ENCODE measurements at places on chromosomes 3 and 15.

- no peak for DNase-seq
Observed at GRCh38 chr3:141895731-141896130, 19.3 kb downstream of the ATP1B3 start.

DNA sequence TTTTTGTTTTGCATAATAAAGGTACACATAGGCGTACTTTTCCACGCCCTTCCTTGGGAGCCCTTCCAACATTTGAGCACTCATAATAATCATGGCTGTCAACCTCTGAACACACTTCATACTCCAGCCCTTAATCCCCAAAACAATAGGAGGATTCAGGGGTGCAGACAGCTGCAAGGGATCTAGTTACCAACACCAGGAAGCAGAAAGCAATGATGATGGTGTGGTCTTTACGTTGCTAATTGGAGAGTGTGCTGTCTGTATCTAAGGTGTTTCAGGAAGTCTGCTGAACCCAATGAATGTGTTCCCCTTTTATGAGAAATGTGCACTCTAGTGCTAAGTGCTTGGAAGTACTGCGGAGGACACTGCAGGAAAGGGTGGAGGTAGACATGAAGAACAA, 60.3 kb upstream of the PDZRN3 start:
- DNase-seq = no peak

DNA sequence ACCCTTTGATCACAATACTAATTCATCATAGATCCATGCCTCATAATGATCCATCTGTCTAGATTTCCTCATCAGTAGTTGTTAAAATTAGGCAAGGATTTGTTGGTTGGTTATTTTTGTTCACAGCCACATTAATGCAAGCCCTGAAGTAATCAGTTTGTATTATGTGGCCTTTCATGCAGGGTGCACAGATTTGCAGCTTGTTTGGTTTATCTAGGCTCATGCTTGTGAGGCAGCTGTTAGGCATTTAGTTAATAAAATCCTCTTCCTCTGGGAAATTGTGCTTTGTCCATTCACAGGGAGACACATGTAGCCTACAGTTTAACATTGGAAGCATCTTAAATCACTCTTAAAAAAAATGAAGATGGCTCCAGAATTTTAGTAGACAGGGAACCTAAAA, 162.8 kb upstream of the ZNF385D start:
- no peak for DNase-seq

DNA sequence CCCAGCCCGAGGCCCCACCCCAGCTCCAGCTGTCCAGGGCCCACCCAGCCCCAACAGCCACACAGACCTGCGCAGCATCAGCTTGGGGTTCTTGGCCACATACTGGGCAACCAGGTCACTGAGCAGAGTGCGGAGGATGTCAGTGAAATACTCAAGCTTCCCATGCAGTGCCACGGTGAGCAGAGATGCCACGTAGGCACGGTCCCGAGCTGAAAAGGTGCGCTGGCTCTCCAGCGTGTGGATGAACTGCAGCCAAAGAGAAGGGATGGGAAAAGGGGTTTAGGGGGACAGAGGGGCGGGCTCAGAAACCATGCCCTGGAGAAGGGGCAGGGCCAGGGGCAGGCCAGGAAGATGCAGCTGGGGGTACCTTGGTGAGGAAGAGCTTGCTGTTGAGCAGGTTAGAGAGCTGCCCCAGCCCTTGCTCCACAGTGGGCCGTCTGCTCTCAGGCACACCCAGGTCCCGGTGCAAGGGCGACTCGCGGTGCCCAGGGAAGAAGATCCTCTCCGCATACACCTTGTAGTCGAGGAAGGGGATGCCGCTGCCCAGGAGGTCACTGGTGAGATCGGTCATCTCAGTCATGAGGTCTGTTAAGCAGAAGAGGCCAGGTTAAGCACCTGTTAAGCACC, 17.4 kb downstream of the PLXNB1 start:
- no peak for DNase-seq

- DNase-seq = no peak
Observed at GRCh38 chr3:63937661-63938651, 25.8 kb upstream of the SCAANT1 start.

DNA sequence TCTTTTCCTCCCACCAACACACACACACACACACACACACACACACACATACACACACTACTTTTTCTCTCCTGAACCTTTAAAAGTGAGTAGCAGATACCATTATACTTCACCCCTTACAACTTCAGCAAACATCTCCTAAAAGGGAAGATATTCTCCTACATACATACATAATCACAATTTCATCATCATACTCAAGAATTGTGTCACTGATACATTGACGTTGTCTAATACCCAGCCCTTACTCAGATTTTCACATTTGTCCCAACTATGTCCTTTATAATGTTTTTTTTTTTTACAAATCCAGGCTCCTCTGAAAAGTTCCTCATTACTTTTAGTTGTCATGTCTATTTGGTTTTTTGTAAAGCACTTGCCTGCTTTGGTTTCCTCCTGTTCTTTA, 18.5 kb downstream of the ABHD6 start:
- DNase-seq = no peak

- peak; percentile 53 for DNase-seq
Observed at GRCh38 chr15:72319360-72319984, 485 bp downstream of the CELF6 start.

GRCh38 chr15:32763295-32763694, 45.5 kb downstream of the GREM1 start:
- DNase-seq = no peak

GRCh38 chr15:58501636-58502188, 69.9 kb downstream of the LIPC start:
- no peak for DNase-seq

DNA sequence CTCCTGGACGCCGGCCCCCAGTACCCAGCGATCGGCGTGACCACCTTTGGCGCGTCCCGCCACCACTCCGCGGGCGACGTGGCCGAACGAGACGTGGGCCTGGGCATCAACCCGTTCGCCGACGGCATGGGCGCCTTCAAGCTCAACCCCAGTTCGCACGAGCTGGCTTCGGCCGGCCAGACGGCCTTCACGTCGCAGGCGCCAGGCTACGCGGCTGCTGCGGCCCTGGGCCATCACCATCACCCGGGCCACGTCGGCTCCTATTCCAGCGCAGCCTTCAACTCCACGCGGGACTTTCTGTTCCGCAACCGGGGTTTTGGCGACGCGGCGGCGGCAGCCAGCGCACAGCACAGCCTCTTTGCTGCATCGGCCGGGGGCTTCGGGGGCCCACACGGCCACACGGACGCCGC, 956 bp downstream of the ZIC1 start:
- DNase-seq = no peak

DNA sequence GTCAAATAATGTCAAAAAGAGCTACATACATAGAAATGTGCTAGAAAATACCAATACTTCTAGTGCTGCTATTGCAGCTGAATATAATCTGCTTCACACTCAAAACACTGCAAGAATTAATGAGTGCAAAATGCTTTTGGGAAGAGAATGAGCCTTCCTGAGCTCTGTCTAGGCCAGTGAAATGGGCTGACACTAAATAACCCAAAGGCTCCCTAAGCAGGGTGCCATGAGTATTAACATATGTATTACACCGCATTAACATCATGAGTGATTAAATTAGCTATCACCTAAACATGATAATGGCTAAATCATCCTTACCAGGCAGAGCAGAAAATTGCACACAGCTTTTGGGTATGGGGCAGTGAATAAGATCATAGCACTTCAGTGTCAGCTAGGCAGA, 806.3 kb upstream of the NECTIN3 start:
- no peak for DNase-seq

- no peak for DNase-seq
Observed at GRCh38 chr3:146537603-146538002, 6.8 kb downstream of the PLSCR1 start.

- no peak for DNase-seq
Observed at GRCh38 chr3:27606537-27606936, 115.6 kb downstream of the EOMES start.

GRCh38 chr15:29822100-29822683, at the start of gene TJP1:
Gene TJP1, minus strand, starts transcription at chr15:29822468. Its CDS starts 440 bp downstream, at chr15:29822028.
- DNase-seq = peak; percentile 72

DNA sequence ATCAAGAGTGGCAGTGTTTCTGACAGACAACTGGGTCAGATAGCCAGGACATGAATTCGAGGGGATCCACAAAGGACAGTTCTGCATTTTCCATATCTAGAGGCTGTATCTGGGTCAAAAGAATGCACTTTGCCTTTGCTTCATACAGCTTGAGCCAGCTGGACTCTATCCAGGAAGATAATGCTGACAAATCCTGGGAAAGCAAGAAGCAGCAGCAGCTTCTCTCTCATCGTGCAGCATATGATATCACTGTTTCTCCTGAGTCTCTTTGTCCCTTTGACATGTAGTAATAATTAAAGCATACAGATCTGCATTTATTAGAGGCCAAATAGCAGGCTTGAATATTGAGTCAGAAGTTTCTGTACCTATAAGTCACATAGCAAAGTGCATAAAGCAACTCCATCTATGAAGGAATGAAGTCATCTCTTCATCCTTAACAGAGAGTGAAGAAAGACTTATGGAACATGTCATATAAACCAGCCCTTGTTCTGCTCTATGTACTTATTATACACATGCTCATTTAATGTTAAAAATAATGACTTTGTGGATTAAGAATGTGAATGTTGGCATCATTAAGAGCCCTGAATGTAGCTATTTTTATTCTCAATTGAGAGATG, 236.8 kb upstream of the GBE1 start:
- peak; percentile 26 for DNase-seq

- no peak for DNase-seq
Observed at GRCh38 chr3:121483290-121483689, 62.5 kb downstream of the POLQ start.

DNA sequence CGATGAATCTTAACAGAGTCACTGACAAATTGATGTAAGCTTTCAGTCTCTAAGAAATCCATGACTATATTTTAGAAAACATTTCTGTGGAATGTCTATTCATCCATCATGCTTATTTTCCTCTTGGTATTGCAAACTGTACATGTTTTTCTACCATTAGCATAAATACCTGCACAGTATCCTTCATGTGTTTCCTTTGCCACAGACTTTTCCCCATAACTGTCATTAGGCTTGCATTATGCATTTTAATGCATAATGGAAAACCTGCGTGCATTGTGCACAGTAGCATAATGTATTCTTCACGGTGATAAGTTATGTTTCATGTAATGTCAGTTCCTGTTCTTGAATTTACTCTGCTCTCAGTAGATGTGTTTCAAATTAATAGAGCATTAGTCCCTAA, 403.1 kb upstream of the EPHA3 start:
- DNase-seq = no peak

DNA sequence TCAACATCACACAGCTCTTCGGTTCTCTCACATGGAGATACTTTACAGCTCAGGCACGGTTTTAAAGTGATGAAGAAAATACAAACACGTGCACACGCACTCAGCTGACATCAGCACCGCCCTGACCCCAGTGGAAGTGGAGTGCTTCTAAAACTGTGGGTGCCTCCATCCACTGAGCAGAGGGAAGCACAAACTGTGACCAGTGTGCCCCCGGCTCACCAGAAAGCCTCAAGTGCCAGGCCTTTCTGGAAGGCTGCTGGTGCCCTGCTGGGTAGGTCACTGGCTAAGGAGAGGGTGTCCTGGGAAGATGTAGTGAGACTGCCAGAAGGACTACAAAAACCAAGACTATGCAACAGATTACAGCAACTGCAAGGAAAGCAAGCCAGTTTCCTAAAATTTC, 78.5 kb downstream of the OCA2 start:
- DNase-seq = no peak

- DNase-seq = peak; percentile 28
Observed at GRCh38 chr3:183490653-183491052, 62.2 kb upstream of the MCF2L2 start.

- no peak for DNase-seq
Observed at GRCh38 chr3:158742871-158743663, 10.8 kb upstream of the RARRES1 start.

DNA sequence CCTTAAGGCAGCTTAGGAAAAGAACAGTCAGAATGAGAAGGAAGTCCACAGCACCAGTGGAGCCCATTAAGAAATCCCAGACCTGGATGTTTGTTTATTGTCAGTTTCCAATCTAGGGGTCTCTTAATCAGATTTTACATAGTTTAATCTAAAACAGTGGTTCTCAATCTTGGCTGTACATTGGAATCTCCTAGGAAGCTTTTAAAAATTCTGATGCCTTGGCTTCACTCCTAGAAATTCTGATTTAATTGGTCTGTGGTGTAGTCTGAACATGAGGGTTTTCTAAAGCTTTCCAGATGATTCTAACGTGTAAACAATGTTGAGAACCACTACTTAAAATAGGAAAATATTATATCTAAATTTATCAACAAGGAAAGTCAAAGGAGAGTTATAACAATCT, 56.6 kb upstream of the SPRED1 start:
- DNase-seq = no peak

- DNase-seq = no peak
Observed at GRCh38 chr3:35739181-35739809, 100.0 kb downstream of the ARPP21 start.

- DNase-seq = no peak
Observed at GRCh38 chr15:63981596-63982320, 64.5 kb downstream of the DAPK2 start.

Data from endothelial cell of umbilical vein (primary cell).